ELF-1 (cell line): ENCODE measurements at places on chromosomes 16 and 17.

DNA sequence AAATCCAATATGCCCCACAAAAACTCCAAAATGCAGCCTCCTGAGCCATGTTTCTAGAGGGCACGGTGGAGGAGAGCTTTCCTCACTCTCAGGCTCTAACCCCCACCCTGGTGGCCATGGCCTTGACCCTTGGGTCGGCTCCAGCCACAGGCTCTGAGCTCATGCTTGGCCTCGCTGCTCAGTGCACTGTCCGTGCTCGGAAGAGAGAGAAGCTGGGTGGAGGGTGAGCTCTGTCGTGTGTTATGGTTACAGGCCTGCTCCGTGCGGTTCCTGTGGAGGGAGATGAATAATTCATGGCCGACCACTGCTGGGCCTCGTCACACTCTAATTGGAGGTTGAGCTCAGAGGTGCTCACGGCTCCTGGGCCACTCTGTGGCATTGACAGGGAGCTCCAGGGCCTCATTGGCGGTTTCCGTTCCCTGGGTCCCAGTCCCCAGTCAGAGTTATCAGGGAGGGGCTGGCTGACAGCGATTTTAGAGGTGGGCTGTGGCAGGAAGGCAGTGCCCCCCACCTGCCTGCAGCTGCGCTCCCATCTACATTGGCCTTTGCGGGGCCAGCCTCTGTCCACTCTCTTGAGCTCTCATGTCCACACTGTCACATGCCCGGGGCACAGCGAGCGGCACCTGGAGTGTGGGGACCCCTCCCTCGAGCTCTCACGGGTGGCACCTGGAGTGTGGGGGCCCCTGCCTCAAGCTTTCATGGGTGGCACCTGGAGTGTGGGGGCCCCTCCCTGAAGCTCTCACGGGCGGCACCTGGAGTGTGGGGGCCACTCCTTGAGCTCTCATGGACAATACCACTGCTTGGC is 24.9 kb downstream of the ACSF3 start:
- DNase-seq, result peak; percentile 32

DNA sequence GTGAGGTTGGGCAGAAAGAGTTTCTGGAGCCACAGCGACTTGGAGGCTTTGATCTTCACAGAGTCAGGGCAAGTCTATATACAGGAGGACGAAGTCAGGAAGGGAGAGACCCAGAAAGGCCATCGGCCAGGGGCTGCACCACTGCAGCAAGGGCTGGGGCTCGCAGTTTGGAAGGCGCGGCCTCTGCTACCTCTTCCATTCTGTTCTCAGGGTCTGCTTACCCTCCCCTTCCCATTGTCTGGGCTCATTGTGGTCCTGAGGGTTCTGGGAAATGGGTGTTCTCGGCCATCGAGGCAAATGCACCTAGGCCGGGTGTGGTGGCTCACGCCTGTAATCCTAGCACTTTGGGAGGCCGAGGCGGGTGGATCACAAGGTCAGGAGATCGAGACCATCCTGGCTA is 16.0 kb downstream of the ST6GALNAC1 start:
- DNase-seq, result no peak

DNA sequence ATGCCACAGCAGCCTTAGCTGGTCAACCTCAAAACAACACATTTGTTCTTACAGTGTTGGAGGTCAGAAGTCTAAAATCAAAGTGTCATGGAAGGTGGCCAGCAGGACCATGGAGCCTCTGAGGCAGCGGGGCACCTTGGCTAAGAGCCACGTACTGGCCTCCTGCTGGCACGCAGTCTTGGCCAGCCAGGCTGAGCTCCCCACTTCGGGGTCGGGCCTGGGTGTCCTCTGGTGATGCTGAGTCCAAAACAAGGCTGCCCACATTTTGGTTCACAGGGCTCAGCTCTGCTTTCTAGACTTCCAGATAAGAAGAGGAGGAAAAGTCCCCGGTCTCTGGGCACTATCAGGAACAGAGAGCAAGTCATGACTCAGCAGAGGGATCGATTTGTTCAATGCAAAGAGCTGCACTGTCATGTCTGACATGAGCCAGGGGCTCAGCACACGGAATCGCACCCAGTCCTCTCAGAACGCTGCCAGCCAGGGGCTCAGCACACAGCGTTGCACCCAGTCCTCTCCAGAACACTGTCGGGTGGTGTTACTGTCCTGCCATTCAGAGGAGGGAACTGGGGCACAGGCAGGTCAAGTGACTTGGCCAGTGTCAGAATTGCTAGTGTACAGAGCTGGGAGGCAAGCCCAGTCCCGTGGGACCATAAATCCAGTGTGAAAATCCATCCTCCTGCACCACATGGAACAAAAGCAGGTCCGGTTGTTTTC is 2.5 kb downstream of the LGALS9 start:
- no peak for DNase-seq

DNA sequence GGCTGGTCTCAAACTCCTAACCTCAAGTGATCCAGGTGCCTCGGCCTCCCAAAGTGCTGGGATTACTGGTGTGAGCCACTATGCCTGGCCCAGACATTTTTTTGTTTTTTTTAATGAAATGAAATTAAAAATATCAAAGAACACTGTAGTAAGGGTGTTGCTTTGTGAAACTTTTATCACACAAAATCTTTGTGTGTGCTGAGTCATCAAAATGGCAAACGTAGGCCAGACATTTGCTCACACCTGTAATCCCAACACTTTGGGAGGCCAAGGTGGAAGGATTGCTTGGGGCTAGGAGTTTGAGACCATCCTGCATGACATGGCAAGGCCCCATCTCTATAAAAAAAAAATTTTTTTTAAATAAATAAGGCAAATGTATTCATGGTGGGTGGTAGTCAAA is 9.7 kb downstream of the NAT9 start:
- DNase-seq, result no peak

- DNase-seq, result no peak
These were observed 59.1 kb downstream of the OR1D5 start for GRCh38 chr17:3004150-3004801.

GRCh38 chr17:77242118-77242851 is 101.5 kb downstream of the SEC14L1 start:
- no peak for DNase-seq

GRCh38 chr17:82911822-82912221 is 72.0 kb upstream of the ZNF750 start:
- no peak for DNase-seq

GRCh38 chr16:48161906-48162305 is 6.1 kb upstream of the ABCC12 start:
- DNase-seq, result no peak

GRCh38 chr17:1588821-1589585 is 26.4 kb upstream of the PITPNA start:
- peak; percentile 55 for DNase-seq

GRCh38 chr17:81964081-81964849 is 3.3 kb upstream of the NOTUM start:
- DNase-seq, result peak; percentile 10

DNA sequence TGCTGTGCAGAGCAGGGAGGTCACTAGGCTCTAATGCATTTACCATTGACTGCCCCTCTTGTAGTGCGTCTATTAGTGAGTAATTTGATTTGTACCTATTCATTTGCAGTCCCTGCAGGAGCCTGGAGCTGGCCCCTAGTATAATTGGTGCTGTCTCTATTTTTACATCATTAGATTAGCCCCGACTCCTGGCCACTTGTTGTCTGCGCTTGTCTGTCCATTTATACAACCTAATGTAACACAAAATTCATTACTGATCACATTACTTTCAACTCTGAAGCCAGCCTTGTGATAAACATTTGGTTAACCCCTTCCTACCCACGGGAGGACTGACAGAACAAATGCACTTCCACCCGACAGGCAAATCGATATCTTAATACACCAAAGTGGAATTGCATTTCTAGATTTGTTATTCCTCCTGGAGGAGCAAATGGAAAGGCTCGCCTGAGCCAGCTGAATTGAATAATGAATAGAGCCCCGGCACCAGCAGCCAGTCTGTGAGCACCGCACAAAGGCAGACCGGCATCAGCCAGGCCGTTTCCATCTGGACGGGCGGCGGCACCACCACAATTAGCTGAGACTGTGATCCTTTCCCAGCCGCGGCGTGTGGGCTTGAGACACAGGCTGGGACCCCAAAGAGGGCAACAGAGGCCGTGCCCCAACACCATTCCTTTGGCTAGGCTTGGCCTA is 18.7 kb upstream of the TBX2 start:
- DNase-seq, result no peak

DNA sequence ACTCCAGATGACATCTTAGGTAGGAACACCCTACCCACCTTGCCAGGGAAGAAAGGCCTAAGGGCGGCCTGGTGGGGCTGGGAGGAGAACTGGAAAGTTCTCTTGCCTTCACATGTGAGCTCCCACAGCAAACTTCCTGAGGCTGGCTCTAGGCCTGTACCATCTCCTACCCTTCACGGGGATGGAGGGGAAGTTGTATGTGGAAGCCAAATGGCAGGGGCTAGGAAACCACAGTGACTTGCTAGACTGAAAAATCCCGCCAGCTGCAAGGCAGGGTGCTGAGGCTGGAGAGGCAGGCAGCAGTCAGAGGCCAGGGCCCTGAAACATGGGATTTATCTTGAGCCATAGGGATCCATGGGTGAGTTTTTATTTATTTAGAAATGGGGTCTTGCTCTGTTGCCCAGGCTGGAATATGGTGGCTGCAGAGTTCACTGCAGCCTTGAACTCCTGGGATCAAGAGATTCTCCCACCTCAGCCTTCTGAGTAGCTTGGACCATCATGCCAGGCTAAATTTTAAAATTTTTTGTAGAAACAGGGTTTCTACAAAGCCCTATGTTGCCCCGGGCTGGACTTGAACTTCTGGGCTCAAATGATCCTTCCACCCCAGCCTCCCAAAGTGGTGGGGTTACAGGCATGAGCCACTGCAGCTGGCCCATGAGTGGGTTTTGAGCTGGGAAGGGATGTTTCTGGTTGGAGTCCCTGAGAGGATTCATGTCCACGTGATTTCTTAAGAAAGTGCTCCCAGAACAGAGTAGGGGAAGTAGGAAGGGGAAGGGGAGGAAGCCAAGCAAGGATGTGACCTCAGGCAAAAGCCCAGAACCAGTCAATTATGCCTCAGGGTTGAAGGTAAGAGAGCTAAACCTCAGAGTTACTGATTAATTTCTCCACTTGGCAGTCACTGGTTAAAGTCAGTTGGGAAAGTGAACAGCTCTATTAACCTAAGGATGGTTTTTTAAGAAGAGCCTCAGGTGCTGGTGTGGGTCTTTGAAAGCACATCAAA is 4.0 kb upstream of the KAT8 start:
- no peak for DNase-seq

- DNase-seq, result no peak
These were observed 9.1 kb downstream of the LDHD start for GRCh38 chr16:75107505-75107904.
